Hematopoietic multipotent progenitor cell treated with erythropoietin and hydrocortisone succinate and interleukin-3 and kit ligand, for 4 days (in vitro differentiated cells): ENCODE measurements at places on chromosomes 16 and 17.

DNA sequence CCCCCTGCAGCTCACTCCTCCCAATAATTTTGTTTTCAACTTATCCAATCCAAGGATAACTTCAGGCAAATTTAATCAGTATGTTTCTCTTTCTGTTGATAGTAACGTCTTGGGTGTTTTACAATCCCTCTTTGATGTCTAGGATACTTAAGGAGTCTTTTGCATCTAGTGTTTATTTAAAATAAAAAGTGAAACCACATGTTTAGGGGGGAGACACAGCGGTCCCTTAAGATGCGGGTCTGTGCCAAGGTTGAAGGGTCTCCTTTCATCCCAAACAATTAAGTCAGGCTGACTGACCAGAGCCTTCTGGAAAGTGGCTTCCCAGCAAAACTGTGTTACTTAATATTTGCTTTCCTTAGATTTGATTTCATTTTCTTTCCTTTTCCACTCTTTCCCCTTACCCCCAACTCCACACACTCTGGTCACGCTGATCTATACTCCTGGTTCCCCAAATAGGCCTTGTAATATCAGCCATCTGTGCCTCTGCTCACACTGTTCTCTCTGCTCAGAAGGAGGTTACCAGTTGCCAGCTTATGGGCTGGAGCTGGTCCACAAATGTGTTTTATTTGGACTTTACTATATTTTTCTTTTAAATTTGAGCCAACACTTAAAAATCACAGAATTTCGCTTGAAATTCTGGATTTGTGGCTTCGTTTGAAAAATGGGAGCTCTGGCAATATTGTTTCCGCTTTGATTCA is 11.2 kb downstream of the ANKS4B start:
- DNase-seq: no peak

- no peak for DNase-seq
These were observed 223.8 kb downstream of the SOX9 start for GRCh38 chr17:72344613-72345012.

DNA sequence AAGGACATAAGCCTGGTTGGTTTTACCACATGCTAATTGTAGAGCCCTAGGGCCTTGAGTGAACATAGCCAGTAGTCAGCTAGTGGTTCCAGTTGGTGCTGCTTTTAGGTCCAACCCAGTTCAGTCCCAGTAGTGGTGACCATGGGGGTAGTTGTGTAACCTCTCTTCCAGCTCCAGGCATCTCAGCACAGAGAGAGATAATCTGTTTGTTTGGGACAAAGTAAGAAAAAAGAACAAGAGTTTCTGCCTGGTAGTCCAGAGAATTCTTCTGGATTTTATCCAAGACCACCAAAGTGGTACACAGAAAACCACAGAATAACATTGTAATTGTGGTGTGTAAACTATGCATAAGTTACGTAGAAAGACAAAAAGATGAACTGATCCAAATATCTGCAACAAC is 5.2 kb upstream of the CCL13 start:
- DNase-seq: no peak

DNA sequence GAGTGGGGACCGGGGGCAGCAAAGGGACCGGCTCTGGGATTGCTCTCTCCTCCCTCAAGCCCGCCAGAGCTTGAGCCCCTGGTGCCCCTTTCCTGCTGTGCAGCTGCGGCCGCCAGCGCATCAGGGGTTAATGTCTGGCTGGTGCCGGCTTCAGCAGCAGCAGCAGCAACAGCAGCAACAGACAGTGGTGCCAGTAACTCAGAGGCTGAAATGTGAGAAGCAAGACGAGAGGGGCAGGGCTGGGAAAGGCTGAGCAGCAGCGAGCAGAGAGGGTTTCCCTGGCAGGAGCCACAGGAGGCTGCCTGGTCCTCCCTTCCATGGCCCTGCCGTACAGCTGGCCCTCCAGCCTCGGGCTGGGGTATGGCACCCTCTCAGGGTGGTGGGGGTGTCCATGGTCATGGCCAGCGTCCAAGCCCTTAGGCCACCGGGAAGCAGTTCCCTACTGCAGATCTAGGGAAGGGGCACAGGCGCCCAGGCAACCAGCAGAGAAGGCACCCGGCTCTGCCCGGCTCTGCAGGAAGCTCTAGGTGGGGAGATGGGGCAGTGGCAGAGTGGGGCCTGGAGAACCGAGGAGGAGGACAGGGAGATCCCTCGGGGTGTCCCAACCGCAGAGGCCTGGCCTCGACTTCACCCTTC is 21.1 kb upstream of the TFAP4 start:
- peak; percentile 25 for DNase-seq

DNA sequence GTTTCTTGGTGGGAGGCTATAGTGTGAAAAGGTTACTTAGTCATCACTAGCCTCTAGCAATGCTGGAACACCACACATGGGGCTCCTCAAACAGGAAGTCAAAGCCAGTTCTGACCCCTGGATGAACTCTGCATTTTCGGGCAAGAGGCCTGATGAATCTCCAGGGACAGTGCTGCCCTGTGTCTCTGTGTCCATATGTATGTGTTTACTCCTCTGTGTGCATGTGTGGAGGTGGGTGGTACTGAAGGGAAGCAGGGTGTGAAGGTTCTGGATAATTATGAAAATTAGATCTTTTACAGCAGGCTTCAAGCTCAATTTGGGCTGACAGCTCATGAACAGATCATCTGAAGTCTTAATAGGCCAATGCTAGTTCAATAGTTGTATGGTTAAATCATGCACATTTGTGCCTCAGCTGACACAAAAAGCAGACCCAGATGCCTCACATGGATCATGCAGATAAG is 133.6 kb downstream of the SNX11 start:
- DNase-seq: peak; percentile 53

GRCh38 chr17:338442-339192 is 14.0 kb downstream of the RPH3AL start:
- peak; percentile 33 for DNase-seq

DNA sequence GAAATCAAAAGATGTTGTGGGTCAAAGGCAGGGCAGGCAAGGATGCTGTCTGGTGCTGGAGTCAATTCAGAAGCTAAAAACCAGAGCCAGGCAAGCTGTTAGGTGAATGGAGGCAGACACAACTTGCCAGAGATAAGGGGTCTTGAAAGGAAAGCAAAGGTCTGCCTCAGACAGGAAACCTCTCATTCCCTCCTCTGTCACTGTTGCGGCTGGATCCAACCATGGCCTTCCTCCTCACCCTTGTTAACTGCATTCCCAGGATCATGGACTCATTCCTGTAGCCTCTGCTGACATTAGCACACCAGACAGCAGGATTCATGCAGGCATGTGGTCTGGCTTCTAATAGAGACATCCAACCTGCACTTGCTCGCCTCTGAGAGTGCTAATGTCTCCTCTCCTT is 186.7 kb upstream of the HS3ST3A1 start:
- DNase-seq: no peak

GRCh38 chr17:42564815-42565522 is 1.9 kb upstream of the MLX start:
- DNase-seq: no peak

- no peak for DNase-seq
These were observed 8.2 kb downstream of the FAM20A start for GRCh38 chr17:68592682-68593641.
